ENCODE measurements at places on chromosomes 1 and 21.

GRCh38 chr1:167237000-167237399 lies 16.3 kb downstream of the POU2F1 start:
- no peak for DNase-seq

DNA sequence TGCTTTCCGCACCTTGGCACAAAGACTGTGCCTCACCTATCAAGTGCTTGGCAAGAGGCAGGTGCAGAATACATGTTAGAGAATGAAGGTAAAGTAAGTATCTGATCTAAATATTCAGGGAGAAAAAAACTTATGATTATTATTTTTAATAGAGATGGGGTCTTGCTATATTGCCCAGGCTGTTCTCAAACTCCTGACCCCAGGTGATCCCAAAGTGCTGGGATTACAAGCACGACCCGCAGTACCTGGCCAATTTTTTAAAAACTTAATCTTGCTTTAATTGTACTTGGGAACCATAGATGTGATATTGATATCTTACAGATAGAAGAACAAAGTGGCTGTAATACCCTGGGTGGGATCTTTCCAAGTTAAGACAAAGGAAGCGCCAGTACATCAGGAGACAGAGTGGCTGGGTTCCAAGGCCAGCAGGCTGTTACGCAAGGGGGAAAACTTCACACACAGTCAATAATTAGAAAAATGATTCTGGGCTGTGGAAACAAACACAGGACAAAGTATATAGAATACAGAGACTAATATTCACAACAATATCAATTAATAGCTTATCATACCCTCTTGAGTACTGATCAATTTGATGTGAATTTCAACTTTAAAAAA lies 58.6 kb upstream of the ATP1A1 start:
- no peak for DNase-seq

DNA sequence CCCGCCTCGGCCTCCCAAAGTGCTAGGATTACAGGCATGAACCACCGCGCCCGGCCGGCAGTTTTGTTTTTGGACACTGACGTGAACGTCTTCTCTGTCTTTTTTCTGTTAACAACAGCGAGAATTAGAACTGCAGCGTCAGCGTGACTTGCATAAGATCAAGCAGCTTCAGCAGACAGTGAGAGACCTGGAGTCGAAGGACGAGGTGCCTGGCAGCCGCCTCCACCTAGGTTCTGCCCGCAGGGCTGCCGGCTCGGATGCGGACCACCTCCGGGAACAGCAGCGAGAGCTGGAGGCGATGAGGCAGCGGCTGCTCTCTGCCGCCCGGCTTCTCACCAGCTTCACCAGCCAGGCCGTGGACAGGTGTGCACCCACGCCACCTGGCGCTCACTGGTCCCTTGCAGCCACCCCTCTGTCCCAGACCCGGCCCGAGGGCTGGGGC lies 22.9 kb upstream of the DIP2A start:
- DNase-seq: no peak

GRCh38 chr1:245988393-245989078 lies 518.5 kb downstream of the SMYD3 start:
- no peak for DNase-seq

- no peak for DNase-seq
These were observed 20.7 kb downstream of the CD34 start for GRCh38 chr1:207890136-207890738.

DNA sequence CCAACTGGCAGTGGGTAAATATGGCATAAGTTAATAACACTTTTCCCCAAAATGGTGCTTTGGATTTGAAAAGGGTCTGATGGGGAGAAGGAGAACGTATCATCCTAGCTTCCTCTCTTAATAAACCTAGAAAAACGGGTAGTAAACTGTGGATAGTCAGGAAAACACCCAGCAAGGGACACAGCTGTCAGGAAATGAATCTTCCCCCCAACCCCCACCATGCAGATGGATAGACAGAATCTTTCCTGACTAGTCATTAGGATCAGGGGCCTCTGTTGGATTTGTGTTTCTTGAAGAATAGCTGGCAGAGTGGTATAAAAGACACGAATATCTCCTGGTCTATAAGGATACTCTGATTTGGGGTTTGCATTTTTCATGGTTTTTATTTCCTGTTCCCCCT lies 22.5 kb upstream of the LAX1 start:
- no peak for DNase-seq

DNA sequence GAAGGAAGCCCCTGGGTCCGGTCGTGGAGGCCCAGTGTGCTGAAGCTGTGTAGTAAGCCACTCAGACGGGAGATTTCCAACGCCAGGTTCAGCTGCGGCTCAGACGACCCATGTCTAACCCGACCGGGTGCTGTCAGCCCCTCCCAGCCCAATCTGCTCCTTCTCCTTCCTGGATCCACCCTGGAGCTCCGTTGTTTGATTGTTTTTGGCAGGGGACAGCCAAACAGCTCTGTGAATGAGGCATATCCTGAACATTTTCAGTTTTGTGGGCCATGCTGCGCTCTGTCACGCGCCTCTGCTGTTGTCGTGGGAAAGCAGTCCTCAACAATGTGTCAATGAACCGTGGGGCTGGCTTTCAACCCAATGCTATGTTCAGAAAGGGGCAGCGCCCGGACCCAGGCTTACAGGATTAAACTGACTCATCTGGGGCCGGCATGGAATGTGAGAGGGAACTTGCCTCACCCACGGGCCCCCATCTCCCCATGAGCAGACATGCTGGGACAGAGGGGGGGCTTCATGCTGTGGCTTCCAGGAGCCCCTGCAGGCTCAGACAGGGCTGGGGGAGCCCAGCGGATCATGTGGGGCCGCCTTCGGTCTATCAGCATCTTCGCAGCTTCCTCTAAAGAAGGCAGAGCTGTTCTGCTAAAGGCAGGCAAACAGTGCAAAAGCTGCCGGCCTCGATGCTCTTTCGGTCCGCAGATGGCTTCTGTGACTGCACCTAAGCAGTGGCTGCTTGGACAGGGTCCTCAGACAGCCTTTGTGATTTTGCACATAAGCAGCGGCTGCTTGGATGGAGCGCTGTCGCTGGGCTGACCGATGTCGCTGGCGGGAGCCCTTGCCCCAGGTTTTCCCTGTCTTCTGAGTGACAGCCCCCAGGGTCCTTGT lies 101.7 kb downstream of the RIPK4 start:
- DNase-seq: no peak

DNA sequence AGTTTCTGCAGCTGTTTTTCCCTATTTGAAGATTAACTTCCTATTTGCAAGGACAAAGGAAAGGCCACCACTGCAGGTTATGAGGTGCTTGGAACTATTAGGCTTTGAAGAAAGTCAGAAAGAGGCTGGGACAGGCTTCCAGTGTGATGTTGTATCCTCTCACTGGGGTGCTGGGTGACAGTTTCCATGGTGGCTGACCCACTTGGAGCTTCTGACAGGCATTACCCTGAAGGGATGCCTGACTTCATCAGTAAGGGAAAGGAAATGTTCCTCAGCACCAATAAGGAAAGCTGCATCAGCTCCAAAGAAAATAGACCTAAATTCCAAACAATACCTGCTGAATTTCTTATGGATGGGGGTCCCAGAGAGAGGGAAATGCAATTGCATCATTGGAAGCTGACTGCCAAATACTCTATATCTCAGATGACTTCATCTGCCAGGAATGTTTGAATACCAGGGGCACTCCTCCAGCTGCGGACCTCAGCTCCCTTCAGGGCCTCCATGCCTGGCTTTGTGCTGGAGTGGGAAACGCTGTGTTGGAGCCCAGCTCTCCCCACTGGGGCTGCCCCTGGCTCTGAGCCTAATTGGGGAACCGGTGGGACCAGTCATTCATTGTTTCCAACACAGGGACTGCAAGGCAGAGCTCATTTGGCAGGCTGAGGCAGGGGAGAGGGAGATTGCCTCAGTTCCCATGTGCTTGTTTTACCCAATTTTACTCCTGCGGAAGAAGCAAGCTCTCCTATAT lies 76.6 kb downstream of the RGL1 start:
- no peak for DNase-seq

DNA sequence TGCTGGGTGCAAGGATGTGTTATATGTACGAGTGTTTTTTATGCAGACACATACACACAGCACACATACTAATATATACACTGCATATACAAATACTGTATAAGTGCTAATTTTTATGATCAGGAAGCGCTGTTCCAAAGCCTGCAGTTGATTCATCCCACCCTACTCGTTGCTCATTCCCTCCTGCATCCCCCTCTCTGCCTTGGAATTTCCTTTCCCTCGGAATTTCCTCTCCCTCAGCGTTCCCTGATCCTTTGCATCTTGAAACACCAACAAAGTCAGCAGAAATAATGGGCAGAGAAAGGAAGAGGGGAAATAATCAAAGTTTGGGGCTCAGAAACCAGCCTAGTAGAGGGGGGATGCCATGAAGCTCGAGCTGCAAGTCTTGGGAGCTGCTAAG lies 98.9 kb downstream of the CSMD2 start:
- no peak for DNase-seq

- no peak for DNase-seq
These were observed 2.5 kb downstream of the ZCCHC17 start for GRCh38 chr1:31299365-31299764.

DNA sequence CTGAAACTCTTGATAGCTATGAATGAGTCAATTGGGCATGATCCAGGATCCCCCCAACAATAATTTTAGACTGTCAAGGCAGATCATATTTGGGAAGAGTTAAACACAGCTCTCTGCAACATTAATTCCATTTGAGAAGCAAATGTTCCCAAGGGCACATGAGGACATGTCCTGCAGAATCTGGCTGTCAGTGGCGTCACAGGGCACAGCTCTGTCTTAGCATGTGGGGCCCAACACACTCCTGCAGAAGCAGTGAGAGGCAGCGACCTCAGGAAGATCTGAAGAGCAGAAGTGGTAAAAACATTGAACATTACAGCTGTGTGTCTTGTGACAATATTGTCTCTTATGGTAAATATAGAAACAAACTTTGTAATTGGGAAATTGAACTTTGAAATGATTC lies 197.1 kb upstream of the PBX1 start:
- DNase-seq: no peak

DNA sequence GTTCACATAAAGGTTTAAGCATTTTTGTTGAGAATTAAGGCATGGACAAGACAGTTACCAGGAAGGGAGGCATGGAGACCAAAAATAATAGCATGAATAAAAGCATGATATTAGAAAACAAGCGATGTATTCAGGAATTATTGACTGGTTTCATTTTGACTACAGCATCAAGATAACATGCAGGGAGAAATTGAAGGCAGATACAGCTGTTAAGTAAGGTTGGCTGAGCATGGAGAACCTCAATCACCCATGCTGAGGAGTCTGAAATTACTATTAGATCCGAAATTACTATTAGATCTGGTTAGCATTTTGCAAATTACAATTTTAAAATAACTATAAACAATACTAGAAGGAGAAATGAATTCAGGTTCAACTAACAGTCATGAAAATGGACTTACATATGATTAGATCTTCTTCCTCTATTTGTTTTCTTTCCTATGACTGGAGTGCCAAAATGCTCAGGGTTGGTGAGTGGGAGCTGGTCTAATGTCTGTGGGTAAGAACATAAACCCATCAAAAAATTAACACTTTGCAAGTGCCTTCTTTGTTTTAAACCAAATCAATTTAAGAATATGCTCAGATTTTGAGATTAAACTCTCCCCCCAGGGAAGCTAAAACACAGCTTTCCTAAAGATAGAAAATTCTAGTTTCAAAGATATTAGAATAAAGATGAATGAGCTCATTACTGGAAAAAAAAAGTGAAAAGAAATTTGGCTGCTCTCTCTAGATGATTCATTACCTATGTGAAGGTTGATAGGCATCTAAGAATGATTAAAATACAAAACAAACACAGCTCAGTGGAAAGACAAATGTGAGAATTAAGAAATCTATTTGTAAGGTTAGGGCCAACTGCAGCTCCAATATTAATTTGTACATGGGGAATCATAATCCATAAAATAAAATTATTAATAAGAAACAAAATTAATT lies 81.7 kb downstream of the ARID4B start:
- DNase-seq: no peak

- no peak for DNase-seq
These were observed 133.2 kb downstream of the GDAP2 start for GRCh38 chr1:117796226-117796625.

- peak; percentile 13 for DNase-seq
These were observed 790 bp downstream of the RPS8 start for GRCh38 chr1:44775930-44776729.

- DNase-seq: no peak
These were observed 1.1 kb downstream of the C21orf58 start for GRCh38 chr21:46322351-46323226.

GRCh38 chr1:53581476-53581875 lies 122.3 kb downstream of the DMRTB1 start:
- no peak for DNase-seq

GRCh38 chr1:50710099-50710498 lies 250.0 kb downstream of the FAF1 start:
- DNase-seq: no peak

GRCh38 chr1:213539464-213539863 lies 448.3 kb upstream of the PROX1 start:
- no peak for DNase-seq

- no peak for DNase-seq
These were observed 102.6 kb upstream of the RRP15 start for GRCh38 chr1:218182455-218182854.

- DNase-seq: no peak
These were observed 53.4 kb downstream of the FBXO2 start for GRCh38 chr1:11600836-11601235.

GRCh38 chr1:18730321-18730720 lies 99.7 kb downstream of the PAX7 start:
- DNase-seq: no peak

DNA sequence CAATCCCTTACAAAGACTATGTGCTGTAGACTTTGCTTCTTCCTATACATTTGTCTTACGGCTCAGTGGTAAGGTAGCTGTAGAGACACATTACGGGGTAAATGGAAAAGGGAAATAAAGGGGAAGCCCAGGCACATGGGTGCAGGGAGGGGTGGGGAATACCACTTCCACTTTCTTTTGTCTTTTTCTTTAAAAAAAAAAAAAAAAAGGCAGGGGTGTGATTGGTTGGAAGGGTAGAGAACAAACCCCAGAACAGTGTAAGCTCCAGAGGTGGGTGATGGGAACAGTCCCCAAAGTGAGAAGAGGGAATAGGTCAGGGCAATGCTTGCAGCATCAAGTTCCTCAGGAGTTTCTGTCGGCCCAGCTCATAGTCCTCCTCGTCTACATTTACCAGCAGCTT lies 3.9 kb downstream of the NIT1 start:
- no peak for DNase-seq
